ENCODE measurements at places on chromosomes 7 and 10.

GRCh38 chr7:134434701-134435100, 24.2 kb downstream of the AKR1B1 start:
- DNase-seq, result no peak

DNA sequence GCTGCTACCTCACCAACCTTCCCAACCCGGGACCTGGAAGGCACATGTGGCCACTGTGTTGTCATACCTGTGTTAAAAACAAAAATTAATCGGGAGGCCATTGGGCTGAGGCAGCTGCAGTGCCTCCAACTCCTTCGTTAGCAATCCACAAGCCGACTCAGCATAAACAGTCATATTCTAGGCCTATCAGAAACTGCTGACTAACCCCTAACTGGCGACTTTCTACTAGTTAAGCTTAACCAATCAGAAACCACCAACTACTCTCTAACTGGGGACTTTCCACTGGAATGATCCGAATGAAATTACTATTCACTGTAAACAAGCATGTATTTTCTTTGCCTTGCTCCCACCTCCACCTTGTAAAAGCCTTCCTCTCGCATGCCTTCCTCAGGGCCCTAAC, 14.1 kb upstream of the TMEM72 start:
- DNase-seq, result no peak

DNA sequence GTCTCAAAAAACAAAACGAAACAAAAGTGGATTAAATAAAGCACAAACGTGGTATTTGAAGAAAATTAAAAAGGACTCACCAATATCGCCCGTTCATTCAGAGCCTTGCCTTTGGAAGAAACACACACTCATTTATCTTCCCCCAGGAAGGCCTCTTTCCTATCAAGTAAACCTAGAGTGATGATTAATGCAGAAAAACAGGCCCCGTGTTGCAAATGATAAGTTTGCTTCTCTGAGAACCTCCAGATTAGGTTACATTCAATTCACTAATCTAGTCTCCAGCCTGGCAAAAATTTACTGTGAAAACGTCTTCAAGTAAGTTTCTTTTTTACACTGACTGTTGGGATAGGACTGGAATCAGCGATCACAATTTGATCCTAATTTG, 78.0 kb upstream of the C1GALT1 start:
- no peak for DNase-seq

DNA sequence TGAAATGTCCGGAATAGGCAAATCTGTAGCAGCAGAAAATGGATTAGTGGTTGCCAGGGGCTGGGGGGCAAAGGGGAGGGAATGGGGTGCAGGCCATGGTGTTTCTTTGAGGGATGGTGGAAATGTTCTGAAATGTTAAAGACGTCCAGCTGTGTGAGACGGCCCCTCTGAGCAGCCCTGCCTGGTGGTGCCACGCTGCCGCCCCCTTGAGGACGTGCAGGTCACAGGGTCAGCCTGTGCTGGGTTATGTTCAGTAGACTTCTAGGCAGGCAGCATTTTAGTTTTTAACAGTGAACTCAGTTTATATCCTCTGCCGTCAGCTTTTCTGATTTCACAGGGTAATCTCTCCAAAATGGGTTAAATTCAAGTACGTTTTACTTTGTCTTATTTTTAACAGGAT, 9.4 kb downstream of the NUB1 start:
- no peak for DNase-seq

- no peak for DNase-seq
Measured at GRCh38 chr10:91307489-91307888, 87.0 kb downstream of the PCGF5 start.

Measured in stimulated activated CD8-positive, alpha-beta memory T cell treated with anti-CD3 and anti-CD28 coated beads, Interleukin-4, amount 100 ng/mL, for 4 hours (primary cell).